Activated CD4-positive, alpha-beta T cell treated with anti-CD3 and anti-CD28 coated beads for 1 hour (primary cell): ENCODE measurements at places on chromosomes 2 and 18.

- DNase-seq, result no peak
Observed at GRCh38 chr2:125560855-125561254, 1095.1 kb upstream of the GYPC start.

DNA sequence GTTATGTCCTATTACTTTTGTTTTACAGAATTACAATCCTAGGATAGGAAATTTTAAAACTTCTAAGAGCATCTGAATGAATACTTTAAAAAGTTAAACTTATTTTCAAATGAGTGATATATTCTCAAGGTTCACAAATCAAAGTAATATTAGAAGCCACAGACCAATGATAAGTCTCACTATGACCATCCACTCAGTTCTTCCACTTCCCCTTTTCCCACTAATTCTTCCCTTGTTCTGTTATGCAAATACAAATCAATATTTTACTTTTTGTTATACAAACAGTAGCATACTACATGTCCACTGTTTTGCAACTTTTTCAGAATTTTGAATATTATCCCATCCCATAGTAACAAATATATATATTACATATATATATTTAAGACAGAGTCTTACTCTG is 20.2 kb downstream of the USP37 start:
- DNase-seq, result no peak

DNA sequence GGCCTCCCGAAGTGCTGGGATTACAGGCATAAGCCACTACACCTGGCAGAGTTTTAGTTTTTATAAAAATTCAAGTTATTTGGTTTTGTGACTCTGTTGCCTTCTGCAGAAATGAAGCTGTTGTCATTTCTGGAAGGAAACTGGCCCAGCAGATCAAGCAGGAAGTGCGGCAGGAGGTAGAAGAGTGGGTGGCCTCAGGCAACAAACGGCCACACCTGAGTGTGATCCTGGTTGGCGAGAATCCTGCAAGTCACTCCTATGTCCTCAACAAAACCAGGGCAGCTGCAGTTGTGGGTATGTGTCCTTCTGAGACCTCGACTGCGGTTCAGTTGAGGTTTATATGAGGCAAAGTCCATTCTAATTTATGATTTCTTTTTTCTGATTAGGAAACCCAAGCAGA is 7.2 kb downstream of the MTHFD2 start:
- no peak for DNase-seq

- no peak for DNase-seq
Observed at GRCh38 chr2:13652531-13653313, 936.0 kb downstream of the TRIB2 start.

DNA sequence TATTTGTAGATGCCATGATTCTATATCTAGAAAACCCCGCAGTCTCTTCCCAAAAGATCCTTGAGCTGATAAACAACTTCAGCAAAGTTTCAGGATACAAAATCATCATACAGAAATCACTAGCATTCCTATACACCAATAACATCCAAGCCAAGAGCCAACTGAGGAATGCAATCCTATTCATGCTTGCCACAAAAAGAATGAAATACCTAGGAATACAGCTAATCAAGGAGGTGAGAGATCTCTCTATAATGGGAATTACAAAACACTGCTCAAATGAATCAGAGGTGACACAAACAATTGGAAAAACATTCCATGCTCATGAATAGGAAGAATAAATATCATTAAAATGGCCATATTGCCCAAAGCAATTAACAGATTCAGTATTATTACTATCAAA is 551.4 kb upstream of the SLC39A10 start:
- DNase-seq, result no peak

DNA sequence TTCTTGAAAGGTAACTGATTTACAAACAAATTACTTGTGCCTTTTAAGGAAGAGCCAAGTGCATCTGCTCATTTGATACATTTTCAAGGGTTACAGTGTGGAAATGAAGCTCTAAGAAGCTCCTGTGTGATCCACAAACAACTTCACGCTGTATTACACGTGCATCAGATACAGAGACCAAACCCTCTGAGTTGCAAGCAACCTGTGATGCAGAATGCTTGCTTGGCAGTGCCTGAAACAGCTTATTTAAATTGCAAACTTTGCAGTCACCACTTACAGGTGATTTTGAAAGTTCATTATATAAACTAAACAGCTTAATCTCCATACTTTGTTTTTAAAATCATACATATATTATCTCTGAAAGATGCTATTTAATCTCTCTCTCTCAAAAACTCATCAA is 50.1 kb downstream of the ZEB2 start:
- DNase-seq, result no peak

DNA sequence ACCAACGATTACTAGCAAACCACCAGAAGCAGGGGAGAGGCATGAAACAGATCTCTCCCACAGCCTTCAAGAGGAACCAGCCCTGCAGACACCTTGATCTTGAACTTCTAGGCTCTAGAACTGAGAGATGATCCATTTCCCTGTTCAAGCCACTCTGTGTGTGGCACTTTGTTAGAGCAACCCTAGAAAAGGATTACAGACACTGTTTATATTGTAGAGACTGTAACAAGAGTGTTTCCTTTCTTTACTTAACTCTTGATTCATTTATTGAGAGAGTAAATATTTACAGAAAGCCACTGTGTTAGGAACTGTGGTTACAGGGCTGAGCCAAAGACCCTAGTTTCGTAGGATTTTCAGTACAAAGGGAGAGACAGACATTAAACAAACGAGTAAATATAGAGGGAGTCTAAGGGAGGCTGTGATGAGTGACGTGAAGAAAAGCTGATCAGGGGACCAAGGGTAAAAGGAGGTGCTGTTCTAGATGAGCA is 10.9 kb downstream of the CCDC68 start:
- no peak for DNase-seq

GRCh38 chr2:138275881-138276280 is 225.7 kb upstream of the SPOPL start:
- no peak for DNase-seq

DNA sequence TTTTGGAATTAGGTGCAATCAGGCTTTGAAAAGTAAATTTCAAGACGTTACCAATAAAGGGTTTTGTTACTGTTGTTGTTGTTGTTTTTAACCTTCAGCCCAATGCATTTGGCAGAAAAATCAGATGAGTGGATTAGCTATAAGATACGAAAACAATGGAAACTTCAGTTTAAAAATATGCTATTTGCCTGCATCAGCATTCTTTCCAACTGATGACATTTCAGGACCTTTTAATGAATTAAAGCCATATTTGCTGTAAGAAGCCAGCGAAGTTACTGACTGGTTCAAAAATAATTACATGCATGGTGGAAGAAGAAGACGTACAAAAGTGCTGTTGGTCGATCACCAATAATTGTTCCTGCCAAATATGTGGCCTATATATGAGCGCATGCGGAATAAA is 639.3 kb upstream of the SOX11 start:
- DNase-seq, result no peak

GRCh38 chr2:27278010-27278409 is 2.8 kb downstream of the DNAJC5G start:
- no peak for DNase-seq

- no peak for DNase-seq
Observed at GRCh38 chr2:197998702-197999101, 194.3 kb downstream of the PLCL1 start.

- DNase-seq, result no peak
Observed at GRCh38 chr2:231710799-231711676, 2.7 kb downstream of the PTMA start.

DNA sequence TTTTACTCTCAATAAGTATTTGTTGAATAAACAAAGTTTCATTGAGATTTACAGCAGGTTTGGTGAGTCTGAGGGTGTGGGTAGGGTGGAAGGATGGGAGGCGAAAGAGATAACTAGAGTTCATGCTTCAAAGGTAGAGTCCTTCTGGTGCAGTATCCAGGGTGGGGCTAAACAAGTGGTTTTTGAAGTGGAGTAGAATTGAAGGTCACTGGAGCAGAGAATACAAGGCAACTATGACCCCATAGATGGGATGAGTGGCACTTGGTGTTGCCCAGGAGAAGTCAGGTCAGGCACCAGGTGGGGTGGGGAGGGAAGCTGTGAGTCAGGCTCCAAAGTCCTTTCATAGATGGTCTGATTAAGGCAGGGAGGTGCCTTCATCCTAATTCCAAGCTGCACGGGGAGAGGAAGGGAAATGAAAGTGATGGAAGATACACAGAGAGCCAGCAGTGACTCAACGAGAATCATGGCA is 6.6 kb upstream of the CAB39 start:
- no peak for DNase-seq
